ENCODE measurements at places on chromosomes 16 and 17.
A peak's percentile ranks its signal among the peaks of the same experiment; 100 is the strongest.

- no peak for DNase-seq
Measured at GRCh38 chr17:46063241-46063640, 64.2 kb downstream of the STH start.

- no peak for DNase-seq
Measured at GRCh38 chr17:38428112-38428642, at the start of gene ARHGAP23. ARHGAP23 (plus strand) TSS chr17:38428464; CDS start chr17:38428486, 22 bp downstream.

GRCh38 chr17:77735081-77735565, 223.4 kb upstream of the TNRC6C start:
- DNase-seq: no peak

GRCh38 chr16:82282662-82283061, 112.6 kb upstream of the MPHOSPH6 start:
- no peak for DNase-seq

DNA sequence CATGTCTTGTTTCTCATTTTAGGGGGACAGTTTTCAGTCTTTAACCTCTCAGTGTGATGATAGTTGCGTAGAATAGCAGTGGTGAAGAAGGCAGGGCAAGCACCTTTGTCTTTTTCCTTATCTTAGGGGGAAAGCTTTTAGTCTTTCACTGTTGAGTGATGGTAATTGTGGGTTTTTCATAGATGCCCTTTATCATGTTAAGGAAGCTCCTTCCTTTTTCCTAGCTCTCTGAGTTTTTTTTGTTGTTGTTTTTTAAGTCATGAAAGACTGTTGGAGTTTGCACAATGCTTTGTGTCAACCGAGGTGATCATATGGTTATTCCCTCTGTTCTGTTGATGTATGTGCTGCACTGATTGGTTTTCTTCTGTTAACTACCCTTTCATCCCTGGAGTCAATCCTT, 15.7 kb downstream of the NOL11 start:
- DNase-seq: no peak

- DNase-seq: no peak
Measured at GRCh38 chr16:66489385-66489784, 60.5 kb downstream of the TK2 start.

DNA sequence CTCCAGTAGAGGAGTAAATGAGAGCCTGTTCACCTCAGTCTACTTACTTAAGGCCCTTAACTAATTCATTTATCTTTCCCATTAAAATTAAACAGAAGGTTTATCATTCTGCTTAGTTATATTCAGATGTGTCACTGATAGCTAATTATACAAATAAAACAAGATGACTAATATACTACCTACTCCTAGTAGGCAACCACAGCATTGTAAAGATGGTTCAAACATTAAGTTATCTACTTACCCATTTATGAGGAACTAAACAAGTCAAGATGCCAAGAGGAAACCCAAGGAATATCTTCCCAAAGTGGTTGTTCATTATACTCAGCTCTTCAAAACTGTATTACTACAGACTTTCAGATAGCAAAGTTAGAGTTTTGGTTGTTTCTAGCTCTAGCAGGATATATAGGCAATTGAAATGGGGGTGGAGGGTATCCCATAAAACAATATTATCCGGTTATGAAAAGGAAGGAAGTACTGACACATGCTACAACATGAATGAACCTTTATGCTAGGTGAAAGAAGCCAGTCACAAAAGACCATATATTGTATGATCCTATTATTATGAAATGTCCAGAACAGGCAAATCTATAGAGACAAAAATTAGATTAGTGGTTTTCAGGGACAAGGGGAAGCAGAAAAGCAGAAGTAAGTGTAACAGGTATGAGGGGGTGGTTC, 56.5 kb downstream of the SPAG9 start:
- DNase-seq: no peak

GRCh38 chr17:2053380-2054261, 1.3 kb upstream of the HIC1 start:
- DNase-seq: no peak

- no peak for DNase-seq
Measured at GRCh38 chr17:384622-385177, 32.1 kb upstream of the RPH3AL start.

DNA sequence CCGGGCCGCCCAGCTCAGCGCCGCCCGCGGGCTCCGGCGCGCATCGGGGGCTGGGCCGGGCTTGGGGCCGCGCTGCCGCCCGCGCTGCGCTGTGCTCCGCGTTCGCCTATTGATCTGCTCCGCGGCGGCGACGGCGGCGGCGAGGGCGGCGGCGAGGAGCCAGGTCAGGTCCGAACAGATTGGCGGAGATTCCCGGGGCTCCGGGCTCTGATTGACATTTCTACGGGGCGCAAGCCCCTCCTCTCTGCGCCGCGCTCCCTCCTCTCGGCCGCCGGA, 559 bp downstream of the IRX3 start:
- DNase-seq: no peak

DNA sequence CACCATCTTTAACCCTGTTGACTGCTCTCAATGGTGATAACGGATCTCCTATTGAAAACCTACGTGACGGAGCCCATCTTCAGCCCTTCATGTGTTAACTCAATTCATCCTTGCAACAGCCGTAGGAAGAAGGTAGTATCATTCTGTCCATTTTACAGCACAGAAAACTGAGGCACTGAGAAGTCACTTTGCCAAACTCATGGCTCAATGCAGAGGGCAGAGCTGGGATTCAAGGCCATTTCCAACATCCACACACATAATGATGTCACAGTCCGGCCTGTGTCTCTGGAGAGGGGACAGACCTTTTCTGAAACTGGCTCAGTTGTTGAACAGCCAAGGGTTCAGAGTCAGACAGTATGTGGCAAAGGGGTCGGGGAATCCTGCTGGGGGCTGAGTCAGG, 52.6 kb upstream of the CMIP start:
- DNase-seq: no peak

DNA sequence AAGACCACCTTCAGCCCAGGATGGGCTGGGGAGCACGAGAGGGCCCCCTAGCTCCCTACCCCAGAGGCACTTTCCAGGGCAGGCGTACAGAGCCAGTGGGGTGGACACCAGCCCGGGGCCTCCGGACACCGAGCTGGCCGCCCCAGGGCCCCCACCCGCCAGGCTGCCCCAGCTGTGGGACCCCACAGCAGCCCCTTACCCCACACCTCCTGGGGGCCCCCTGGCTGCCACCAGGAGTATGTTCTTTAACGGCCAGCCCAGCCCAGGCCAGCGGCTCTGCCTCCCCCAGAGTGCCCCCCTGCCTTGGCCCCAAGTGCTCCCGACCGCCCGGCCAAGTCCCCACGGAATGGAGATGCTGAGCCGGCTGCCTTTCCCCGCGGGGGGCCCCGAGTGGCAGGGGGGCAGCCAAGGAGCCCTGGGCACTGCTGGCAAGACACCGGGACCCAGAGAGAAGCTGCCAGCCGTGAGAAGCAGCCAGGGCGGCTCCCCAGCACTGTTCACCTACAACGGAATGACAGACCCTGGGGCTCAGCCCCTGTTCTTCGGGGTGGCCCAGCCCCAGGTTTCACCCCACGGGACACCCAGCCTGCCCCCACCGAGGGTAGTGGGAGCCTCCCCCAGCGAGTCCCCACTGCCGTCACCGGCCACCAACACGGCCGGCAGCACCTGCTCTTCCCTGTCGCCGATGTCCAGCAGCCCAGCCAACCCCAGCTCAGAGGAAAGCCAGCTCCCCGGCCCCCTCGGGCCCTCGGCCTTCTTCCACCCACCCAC, 24.3 kb upstream of the ZFPM1 start:
- DNase-seq: no peak

GRCh38 chr17:49204516-49204915, 5.9 kb downstream of the GNGT2 start:
- no peak for DNase-seq

DNA sequence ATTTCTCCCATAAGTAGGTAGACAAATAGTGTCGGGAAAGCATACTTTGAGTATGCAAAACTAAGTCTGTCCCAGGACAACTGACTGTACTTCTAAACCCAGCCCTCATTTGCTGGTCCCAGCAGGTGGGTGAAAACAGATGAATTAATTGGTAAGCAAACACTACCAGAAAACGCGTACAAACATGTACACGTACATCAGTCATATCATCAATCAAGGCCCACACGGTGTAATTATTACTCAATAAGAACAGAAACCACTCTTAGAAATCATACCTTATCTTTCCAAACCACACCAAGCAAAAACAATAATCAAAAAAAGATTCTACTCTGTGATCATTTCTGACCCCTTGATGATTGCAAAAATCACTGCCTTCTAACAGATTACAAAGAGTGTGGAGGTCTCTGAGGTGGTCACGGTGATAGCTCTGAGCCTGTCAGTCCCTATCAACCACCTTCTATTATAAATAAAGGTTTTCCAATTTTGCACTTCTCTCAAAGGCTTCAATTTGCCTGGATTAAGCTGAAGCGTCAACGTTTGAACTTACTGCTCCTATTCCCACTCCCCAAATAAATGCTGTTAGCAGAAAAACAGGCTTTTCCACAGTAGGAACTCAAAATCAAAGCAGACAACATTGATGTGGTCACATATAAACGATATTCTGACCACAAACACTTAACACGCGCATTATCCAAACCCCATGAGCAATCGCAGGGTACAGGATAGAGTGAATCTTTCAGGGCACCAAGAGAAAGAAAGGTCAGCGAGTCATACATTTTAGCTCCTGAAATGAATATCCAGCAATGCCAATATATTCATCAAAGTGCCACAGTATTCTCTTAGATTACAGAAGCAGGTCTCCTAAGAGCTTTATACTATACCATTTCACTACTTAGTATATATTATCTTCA, 211.9 kb downstream of the STX8 start:
- no peak for DNase-seq

DNA sequence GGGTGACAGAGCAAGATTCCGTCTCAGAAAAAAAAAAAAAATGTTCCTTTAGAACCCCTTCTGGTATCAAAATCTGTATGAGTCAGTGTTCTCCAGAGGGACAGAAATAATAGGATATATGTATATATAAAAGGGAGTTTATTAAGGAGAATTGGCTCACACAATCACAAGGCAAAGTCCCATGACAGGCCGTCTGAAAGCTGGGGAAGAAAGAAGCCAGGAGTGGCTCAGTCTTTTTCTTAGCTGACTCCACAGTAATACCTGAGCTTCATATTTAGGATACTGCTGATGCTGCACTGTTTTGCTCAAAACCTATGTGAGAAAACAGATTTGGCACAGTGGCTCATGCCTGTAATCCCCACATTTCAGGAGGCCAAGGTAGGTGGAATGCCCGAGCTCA, 22.5 kb downstream of the ZZEF1 start:
- DNase-seq: no peak

GRCh38 chr17:28818819-28819221, 23.8 kb downstream of the FAM222B start:
- no peak for DNase-seq

GRCh38 chr17:49578414-49578813, 2.7 kb downstream of the NXPH3 start:
- no peak for DNase-seq

DNA sequence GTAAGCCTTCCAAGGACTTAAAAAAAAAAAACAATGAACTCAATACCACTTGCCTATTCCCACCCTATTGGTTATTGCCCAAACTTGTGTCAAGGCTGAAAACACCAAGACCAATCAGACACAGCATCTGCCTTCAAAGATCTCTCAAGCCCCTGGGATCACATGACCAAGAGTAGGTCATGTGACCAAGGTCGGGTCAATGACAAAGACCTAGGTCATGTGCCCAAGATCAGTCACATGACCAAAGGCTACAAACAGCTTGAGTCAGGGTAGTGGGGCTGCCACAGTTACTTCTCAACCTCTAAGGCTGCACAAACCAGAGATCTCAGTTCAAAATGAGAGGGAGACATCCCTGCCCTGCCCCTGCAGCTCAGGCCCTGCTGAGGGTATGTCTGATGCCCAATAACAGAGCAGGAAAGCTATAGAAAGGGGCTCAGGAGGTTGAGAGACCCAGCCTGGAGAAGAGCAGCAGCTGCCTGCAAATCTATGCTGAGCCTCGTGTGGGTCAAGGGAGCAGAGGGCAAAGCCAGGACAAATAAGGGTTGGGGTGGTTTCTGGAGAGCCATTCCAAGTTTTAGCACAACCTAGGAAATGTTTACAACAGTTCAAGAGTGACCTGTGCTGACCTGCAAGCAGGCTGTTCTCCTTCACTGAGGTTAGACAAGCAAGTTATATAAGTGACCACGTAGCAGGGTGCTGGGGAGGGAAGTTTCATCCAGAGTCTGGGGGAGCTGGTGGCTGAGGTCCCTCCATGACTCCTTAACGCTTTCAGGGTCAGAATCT, 48.8 kb downstream of the PIMREG start:
- no peak for DNase-seq

- DNase-seq: peak; percentile 76
Measured at GRCh38 chr17:42667088-42667951, 8.2 kb downstream of the TUBG2 start.

- DNase-seq: no peak
Measured at GRCh38 chr17:57410169-57410568, 153.8 kb downstream of the MSI2 start.

GRCh38 chr16:28938721-28939120, 7.0 kb downstream of the CD19 start:
- DNase-seq: no peak
